ENCODE measurements at places on chromosomes 7 and 10.

DNA sequence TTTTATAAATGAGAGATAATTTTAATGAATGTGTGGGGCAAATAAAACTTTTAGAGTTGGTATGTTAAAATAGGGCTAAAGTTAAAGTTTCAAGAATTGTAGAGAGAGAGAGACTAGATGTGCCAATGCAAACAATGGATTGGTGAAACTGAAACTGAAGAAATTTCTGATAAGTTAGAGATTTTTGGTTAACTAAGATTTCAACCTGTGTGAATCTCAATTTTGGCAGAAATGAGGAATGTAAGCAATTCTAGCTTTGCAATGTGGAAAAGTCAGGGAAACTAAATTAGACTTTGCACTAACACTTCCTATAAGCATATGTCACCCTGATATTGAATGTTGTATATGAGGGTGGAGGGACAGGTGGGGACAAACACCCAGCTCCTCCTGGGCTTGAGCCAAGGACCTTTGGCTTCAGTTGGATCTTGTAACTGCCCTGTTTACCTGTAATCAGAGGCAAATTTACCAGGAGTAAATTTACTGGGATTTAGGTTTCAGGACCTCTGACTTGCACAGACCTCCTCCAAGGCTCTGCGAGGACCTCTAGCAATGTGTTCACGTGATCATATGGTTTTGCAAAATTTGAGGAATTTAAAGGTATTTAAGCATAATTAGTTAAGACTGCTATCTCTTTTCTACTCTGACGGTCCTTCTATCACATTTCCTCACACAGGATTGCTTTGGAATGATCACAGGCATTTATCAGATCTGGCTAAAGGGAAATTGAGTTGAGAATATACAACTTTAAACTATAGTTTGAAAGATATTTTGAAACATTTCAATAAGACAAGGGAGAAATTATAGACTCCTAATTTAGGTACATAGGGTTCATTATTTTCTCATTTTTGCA is 33.1 kb upstream of the RPA3 start:
- DNase-seq, result no peak

DNA sequence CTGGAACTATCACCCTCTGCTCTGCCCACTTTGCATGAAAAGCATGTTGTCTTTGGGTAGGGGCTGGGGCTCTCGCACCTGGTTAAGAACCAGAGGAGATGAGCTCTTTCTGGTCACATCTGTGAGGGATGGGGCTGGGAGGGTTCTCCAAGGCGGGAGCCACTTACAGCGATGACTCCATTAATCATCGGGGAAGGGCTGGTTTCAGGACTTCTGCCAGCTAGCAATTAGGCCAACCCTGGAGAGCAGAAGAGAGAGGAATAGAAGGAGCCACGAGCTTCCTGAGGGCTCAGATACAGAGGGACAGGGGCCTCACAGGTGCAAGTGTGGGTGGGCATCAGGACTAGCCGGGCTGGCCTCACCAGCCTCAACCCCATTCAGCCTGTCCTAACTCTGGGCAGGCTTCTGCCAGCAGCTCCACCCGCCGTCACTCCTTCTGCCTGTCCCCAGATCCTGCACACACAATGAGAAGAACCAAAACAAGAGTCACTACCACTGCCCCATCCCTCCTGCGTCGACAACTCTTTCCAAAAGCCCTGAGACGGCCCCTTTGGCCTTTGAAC is 8.4 kb downstream of the AQP1 start:
- no peak for DNase-seq

- DNase-seq, result no peak
Observed at GRCh38 chr7:96187735-96188134, 134.2 kb downstream of the SLC25A13 start.

GRCh38 chr7:28889290-28889689 is 68.8 kb downstream of the TRIL start:
- no peak for DNase-seq

DNA sequence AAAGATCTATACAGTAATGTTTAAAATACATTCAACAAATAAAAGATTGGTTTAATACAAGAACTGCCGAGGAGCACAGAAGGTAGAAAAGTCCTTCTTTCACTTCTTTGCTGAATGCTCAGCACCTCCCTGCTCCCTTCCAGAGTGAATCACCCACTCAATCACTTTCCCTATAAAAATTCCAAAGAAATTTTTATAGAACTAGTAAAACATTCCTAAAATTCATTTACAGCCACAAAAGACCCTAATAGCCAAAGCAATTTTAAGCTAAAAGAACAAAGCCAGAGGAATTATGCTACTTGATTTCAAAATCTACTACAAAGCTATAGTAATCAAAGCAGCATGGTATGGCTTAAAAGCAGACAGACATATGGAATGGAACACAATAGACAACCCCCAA is 320.9 kb downstream of the PCLO start:
- no peak for DNase-seq

Data from forelimb muscle (tissue), 1 donor.